ENCODE measurements at places on chromosomes 5 and 9.
A peak's percentile ranks its signal among the peaks of the same experiment; 100 is the strongest.

GRCh38 chr5:112923148-112923917, 1.3 kb upstream of the REEP5 start:
- no peak for DNase-seq

DNA sequence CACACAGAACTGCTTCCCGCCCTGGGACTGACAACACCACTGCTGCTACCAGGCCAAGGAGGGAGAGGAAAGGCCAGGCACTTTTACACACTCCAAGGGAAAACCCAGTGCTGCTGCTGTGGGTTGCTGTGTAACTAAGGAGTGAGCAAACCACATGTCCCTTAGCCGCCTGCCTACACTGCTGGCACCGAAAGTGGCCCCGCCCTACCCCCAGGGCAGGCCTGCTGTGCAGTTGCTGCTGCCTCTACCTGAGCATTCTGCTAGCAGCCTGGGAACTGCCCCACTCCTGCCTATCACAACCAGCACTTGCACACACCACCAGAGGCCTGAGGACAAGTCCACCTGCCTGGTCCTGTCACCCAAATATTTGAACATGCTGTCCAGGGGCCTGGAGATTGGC, 740.9 kb downstream of the DTWD2 start:
- no peak for DNase-seq

- DNase-seq: no peak
Measured at GRCh38 chr5:94945656-94946055, 327.2 kb downstream of the SLF1 start.

- DNase-seq: no peak
Measured at GRCh38 chr5:170611449-170612090, 107.8 kb downstream of the KCNIP1 start.

DNA sequence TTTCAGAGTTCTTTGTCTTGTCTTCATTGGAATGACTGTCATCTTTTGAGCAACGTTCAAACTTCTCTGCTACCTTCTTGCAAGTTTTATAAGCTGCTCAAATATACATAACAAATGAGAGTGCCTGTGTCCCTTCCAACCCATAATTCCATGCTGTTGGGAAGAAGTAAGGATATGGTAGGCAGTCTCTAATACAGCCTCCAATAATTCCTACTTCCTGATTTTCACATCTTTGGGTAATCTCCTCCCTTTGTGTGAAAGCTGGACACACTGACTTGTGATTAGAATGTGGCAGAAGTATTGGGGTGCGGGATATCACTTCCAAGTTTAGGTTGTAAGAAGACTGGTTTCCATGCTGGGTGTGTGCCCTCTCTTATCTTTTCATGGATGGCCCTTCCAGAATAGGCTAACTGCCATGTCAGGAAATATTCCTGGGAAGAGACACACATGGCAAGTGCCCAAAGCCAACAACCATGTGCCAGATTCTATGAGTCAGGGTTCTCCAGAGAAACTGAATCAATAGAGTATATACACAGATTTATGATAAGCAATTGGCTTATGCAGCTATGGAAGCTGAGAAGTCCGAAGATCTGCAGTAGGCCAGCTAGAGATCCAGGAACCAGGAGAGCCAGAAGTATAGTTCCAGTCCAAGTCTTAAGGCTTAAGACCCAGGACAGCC, 531.3 kb downstream of the NTRK2 start:
- peak; percentile 79 for DNase-seq

DNA sequence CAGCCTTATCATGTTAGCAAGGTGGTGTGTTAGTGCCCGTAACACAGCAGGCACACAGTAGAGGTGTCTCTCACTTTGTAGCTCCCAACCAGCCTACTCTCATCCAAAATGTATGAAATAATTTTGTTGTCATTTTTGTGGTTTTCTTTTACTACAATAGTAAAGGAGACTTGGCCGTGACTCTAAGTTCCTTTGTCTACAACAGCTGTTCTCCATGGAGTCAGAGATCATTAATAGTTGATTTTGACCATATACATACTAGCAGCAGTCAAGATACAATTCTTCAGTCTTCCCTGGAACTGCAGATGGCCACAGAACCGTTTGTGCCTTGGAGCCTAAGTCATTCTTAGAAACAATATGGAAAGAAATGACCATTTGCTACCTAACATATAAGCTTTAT, 567.1 kb downstream of the TLR4 start:
- no peak for DNase-seq

GRCh38 chr5:147963948-147964693, 57.8 kb upstream of the C5orf46 start:
- no peak for DNase-seq

- DNase-seq: no peak
Measured at GRCh38 chr9:99167694-99168093, 54.0 kb downstream of the ALG2 start.

DNA sequence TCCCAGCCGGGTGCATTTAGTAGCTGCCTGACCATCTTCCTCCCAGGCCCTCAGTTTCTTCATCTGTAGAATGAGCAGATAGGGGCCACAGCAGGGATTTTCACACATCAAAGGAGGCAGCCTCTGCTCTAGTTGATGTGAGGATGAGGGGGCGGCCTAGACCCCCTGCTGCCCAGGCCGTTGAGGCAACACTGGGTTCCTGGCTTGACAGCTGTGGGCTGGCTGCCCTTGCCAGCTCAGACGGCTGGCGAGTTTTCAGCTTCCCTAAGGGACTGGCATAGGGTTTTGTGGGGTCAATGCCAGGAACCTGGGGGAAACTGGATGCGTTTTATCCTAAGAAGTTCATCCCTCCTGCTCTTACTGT, 49.6 kb downstream of the NDST1 start:
- no peak for DNase-seq

DNA sequence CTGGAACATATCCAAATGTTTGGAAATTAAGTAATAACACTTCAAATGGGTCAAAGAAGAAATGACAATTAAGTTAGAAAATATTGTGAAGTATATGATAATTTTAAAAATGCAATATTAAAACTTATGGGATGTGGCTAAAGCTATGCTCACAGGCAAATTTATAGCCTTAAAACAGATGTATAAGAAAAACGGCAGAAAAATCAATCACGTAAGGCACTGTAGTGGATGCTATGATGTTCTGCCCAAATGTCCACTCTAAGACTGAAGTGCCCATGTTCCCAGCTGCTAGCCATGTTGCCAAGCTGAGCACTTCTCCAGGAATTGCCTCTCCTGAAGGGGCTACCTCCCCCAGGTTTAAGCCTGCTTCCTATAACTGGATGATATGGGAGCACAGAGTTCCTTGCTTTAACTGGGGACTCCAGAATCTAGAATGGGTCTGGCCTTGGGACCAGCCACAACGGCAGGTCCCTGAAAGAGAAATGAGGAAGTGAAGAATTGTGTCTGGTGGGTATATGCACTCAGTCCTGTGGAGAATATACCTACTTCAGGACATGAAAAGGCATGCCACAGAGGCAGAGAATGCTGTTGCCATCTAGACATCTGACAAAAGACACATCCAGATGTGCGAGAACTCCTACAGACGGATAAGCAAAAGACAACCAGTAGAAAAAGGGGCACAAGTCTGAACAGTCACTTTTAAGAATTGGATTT, 78.2 kb upstream of the RXRA start:
- DNase-seq: no peak
